Fibroblast of skin of abdomen (primary cell): ENCODE measurements at places on chromosomes 11 and 22.
A peak's percentile ranks its signal among the peaks of the same experiment; 100 is the strongest.

- peak; percentile 42 for DNase-seq
Observed at GRCh38 chr11:79699246-79699645, 258.4 kb upstream of the TENM4 start.

DNA sequence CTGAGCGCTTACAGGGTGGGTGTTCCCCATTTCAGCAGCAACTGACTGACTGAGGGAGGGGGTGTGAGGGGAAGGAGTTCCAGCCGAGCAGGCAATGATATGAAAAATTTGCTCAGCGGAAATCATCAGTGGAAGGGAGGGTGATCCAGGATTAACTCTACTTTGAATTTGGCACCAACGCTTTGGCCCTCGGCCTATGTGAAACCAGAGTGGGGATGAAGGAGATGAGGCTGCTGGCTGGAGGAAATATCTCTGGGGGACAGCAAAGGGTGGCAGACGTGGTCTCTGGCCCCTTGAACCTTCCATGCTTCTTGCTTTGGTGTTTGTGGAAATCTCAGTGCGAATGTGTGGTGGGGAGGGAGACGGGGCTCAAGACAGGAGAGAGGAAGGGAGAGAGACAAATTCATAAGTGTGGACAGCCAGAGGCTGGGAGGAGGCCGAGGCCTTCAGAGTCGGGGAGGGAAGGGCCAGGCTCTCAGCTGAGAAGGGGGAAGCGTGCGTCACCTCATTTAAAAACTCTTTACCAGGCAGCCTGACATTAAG lies 83.6 kb downstream of the FDX1 start:
- DNase-seq, result no peak

DNA sequence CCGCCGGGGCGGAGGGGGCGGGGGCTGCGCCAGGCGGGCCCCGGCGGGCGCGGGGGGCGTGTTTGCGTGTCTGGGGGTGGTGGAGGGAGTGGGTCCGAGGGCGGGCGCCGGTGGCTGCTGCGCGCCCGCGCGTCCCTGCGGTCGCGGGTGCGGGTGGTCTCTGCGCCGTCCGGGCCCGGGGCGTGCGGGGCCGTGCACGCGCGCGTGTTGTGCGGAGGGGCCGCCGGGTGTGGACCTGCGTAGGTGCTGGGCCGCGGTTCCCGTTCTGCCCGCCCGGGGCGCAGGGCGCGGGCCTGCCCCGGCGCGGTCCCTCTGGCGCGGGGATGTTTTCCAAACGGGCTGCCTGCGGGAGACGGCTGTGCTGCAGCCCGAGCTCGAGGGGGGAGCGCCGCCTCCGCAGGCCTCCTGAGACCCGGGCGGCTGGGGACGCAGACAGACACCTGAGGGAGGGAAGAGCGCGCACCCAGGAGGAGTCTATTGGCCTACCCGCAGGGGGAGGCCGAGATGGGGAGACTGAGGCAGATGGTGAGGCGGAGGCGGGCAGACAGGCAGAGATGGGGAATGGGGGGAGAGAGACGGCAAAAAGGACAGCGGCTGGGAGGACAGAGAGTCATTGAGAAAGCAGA lies 442 bp downstream of the PELI3 start:
- peak; percentile 26 for DNase-seq

DNA sequence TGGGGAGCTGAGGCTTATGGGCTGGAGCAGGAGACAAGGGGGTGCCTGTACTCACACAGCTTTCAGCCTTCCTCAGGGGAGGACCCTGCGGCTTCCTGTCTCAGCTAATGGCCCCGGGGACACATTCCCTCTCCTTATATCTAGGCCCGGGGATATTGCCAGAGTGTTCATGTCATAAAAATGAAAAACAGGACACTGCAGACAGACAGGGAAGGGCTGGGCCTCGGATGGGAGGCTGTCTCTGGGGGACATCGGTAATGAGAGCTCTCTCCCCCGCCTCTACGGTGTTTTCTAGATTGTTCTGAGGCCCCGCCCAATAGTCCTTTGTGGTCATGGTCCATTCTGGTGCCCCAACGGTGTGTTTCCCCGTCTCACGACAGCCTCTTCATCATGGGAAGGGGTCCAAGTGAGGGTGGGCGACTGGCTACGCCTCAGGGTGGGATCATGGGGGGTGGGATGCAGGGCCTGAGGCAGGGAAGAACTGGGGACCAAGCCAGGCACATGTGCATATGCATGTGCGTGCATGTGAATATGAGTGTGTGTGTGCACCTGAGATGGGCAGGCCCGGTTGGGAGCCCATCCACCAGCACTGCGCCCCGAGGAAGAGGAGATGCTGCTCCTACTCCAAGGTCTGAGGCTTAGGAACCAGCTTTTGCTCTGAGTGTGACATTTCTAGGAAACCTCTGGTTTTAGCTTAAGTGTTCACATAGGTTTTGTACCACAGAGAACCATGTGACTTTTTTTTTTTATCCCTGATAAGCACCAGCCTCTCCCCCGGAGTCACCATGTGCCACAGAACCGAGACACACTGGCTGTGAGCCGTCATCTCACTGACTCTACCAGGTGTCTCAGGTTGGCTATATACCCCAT lies 5.3 kb downstream of the ARVCF start:
- DNase-seq, result no peak

GRCh38 chr22:31604137-31604705 lies 57.8 kb downstream of the PISD start:
- DNase-seq, result no peak

- DNase-seq, result no peak
Observed at GRCh38 chr11:14327116-14327515, 31.9 kb downstream of the RRAS2 start.

DNA sequence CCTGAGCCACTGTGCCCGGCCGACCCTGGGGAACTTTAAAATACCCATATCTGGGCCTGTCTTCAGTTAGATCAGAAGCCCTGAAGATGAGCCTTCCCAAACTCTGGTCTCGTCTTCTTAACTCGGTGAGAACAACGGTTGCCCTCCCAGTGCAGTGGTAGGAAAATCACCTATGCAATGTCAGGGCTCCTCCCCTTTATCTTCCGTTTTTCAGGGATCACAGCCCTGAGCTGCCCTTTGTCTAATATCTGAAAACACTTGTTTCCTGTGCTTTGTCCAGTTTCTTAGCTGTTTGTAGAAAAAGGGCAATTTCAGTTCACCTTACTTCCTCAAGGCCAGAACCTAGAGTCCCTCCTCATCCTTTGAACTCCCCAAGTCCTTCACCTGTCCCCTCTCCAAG lies 9.4 kb downstream of the DRAP1 start:
- DNase-seq, result no peak

GRCh38 chr11:2092956-2093412 lies 46.2 kb downstream of the IGF2 start:
- DNase-seq, result peak; percentile 27

DNA sequence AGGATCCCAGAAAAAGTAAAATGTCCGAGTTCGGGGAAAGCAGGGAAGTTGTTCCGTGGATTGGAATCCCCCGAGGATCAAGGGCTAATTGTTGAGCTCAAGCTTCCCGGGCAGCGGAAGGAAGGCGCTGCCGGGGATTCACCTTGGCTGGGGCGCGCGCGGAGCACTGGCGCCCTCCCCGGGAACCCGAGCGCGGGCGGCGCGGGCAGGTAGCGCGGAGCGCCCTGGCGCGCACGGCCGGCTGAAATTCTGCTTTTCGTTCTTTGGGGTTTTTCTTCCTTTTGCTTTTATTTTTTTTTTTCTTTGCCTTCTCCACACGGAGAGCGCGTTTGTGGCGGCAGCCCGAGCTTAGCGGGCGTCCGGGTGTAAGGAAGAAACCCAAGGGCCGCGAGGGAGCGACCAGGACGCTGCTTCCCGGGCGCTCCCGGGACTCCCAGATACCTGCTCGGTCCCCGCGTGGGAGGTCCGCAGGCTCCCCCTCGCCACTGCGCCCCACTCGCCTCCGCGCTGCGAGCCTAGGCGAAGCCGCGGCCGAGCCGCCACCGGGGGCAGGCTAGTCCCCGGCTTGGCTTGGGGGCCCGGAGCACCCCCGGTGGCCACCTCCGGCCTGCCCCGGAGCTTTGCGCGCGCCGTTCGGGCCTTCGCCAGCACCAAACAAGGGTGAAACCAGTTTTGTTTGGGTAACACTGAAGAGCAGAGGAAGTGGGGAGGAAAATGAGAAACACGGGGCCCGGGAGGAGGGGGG lies 4.8 kb upstream of the IGF2 start:
- no peak for DNase-seq

- DNase-seq, result no peak
Observed at GRCh38 chr11:108224911-108225786, 2.3 kb downstream of the ATM start.

DNA sequence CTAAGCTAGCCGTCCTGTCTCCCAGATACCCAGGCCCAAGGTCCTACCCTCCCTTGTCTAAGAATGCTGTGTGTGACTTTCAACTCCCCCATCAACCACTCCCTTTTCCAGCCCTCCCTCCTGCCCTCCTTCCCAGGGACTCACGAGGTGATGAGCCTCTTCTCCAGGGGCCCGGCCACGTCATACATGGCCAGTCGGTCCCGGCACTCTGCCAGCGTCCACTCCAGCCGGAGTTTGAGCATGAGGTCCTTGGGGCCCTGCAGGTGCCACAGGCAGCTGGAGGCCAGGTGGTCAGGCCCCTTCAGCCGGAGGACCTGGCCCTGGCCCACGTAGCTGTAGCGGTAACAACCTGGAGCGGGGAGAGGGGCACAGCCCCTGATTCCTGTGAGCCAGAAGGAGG lies 20.1 kb downstream of the TMPRSS6 start:
- DNase-seq, result no peak

GRCh38 chr11:46331282-46331984 lies 15.8 kb upstream of the DGKZ start:
- no peak for DNase-seq

DNA sequence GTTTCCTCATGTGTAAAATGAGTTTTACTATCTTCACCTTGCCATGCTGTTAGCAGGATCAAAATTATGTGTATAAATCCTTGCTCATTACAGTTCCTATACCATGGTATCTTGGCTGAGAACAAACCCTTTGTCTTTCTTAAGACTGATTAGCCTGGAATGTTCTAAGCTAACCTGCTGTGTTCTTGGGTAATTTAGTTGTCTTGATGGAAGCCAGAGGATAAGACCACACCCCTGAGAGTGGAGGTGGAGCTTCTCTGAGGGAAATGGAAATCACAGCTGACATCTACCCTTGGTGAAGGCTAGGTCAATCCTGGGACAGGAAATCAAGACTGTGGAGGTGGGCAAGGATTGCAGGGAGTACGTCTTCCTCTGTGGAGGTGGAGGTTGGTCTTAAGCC lies 206.1 kb upstream of the ARHGAP20 start:
- DNase-seq, result no peak

- peak; percentile 36 for DNase-seq
Observed at GRCh38 chr11:78350091-78350645, 67.5 kb downstream of the GAB2 start.

DNA sequence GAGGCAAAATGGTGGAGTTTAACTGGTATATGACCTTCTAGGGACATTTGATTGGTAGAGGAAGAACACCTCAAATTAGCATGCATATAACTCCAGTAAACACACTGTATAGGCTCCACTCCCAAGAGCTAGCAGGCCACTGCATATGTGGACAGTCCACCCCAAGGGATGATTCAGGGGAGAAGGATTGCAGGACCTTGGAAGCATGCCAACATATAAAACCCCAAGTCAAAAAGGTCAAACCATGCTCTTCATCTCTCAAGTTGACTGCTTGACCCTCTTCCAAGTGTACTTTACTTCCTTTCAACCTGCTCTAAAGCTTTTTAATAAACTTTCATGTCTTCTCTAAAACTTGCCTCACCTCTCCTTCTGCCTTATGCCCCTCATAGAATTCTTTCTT lies 459.9 kb upstream of the CCDC179 start:
- DNase-seq, result peak; percentile 2

GRCh38 chr11:12502046-12502445 lies 124.7 kb downstream of the PARVA start:
- DNase-seq, result peak; percentile 70

DNA sequence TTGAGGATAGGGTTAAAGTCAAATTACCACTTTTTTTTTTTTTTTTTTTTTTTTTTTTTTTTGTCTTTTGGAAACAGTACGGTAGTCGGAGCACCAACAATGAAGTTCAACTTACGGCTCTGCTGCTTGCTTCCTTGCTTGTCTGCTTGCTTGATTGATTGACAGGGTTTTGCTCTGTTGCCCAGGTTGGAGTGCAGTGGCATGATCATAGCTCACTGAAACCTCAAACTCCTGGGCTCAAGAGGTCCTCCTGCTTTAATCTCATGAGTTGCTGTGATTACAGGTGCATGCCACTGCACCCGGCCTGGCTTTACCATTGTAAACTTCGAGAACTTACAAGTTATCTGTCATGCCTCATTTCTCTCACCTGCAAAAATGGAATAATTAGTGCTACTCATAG lies 5.8 kb downstream of the SGSM3 start:
- DNase-seq, result no peak

DNA sequence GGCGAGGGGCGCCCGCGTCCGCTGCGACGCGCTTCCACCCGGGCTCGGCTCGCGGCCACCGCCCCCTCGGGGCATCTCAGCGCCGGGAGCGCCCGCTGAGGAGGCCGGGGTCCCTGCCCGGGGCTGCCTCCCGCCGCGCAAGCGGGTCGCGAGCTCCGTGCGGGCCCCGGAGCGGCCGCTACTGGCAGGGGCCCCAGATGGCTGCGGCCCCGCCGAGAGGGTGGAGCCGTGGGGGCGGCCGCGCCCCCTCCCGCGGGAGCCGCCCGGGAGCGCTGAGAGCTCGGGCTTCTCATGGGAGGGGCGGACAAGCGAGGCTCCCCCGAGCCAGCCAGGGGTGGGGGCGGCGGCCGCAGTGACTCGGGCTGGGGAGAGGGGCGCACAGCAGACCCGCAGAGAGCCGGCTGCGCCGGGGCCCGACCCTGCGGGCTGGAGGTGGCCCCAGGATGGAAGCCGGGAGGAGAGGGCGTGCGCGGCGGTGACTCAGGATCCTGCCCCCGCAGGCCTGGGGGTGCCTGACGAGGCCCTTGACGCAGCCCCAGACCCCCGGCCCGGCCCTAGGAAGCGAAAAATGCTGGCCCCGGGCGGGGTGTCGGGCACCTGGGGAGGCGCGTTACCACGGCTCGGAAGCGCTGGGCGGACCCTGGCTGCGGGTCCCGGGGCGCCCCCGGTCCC lies 603 bp upstream of the ZFTA start:
- peak; percentile 48 for DNase-seq

- no peak for DNase-seq
Observed at GRCh38 chr11:100940111-100940510, 189.5 kb downstream of the PGR start.

- DNase-seq, result no peak
Observed at GRCh38 chr22:46767249-46767985, 5.0 kb downstream of the TBC1D22A start.

DNA sequence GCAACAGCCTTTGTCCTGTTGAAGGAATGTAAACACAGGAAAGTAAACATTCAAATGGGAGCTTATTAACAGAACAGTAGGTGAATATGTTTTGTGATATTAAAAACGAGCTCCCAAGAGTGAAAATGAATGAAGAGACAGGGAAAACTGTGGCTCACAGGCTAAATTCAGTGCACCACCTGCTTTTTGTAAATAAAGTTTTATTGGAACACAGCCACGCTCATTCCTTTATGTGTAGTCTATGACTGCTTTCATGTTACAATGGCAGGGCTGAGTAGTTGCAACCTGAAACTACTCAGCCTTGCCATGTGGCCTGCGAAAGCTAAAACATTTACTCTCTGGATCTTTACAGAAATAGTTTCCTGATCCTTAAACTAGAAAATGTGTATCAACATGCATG lies 136.9 kb downstream of the MYO18B start:
- no peak for DNase-seq
